Activated CD4-positive, alpha-beta T cell treated with anti-CD3 and anti-CD28 coated beads for 24 hours (primary cell): ENCODE measurements at places on chromosomes 4 and X.

DNA sequence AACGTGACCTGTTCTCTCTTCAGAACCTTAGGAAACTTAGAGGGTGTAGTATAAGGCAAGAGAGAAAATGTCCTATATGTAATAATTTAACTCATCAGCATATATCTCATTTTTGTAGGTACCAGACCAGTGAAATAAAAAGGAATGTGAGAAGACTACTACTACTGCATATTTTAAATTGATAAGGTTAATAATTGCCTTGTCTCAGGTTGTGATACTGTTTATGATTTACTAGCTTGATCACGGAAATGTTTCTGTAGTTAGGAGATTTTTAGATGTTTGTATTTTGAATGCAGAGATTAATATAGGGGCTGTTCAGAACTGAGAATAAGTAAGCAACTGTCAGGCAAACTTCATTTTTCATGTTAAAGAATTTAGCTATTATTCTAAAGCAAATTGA lies 1563.4 kb downstream of the C4orf33 start:
- DNase-seq, result no peak

GRCh38 chr4:26218677-26219605 lies 101.9 kb upstream of the RBPJ start:
- no peak for DNase-seq

GRCh38 chr4:2451821-2452785 lies 16.8 kb upstream of the RNF4 start:
- no peak for DNase-seq

- no peak for DNase-seq
Measured at GRCh38 chrX:74449937-74450330, 28.6 kb downstream of the SLC16A2 start.

DNA sequence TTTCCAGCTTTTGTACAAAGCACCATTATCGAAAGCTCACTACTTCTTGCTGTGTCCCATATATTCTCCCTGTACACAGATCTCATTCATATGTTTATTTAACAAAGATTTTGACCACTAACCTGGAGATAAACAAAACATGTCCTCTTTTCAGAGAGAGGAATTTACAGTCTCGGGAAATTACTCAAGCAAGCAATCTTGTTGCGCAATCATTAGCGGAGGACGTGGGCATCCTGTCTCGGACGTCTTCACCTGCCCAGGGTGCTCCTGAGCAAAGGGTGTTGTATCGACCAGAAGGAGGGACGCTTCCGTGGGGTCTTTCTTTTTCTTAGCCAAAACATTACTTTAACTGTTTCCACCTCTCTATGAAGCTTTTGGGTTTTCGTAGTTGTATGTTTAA lies 66.5 kb upstream of the CLCN4 start:
- no peak for DNase-seq

- DNase-seq, result no peak
Measured at GRCh38 chr4:86942185-86942666, 7.4 kb downstream of the AFF1 start.

GRCh38 chr4:156751486-156751885 lies 220.1 kb downstream of the PDGFC start:
- DNase-seq, result no peak

DNA sequence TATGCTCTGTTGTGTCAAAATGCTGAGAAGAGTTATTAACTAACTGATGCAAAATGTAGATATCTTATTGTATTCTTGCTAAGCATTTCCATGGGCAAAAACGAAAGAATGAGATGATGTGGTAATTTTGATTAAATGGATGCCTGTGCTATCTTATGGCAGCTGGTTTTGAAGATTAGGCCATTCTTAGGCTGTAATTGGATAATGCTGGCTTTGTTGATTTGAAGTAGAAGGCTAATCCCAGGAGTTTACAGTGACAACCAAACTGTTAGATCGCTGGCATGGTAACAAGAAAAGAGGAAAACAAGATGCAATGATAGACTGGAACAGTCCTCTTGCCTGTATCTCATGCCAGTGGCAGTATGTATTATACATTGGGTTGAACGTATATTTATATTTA lies 74.1 kb upstream of the WDR44 start:
- no peak for DNase-seq

- no peak for DNase-seq
Measured at GRCh38 chrX:108090491-108091263, 665 bp downstream of the PSMD10 start.
